CD4-positive, alpha-beta T cell treated with Interleukin-12 subunit alpha and Interleukin-12 subunit beta, for 1 hour (primary cell): ENCODE measurements at places on chromosomes 7 and 10.

DNA sequence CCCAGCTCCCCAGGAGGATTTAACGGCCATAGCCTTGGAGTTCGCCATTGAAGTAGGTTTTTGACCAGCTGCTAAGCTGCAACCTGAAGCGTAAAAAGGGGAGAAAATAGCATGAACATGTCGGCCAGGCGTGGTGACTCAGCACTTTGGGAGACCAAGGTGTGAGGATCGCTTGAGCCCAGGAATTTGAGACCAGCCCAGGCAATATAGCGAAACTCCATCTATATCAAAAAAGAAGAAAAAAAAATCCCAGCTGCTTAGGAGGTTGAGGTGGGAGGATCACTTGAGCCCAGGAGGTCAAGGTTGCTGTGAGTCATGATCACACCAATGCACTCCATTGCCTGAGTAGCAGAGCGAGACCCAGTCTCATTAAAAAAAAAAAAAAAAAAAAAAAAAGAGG lies 32.2 kb upstream of the MCU start:
- no peak for DNase-seq

DNA sequence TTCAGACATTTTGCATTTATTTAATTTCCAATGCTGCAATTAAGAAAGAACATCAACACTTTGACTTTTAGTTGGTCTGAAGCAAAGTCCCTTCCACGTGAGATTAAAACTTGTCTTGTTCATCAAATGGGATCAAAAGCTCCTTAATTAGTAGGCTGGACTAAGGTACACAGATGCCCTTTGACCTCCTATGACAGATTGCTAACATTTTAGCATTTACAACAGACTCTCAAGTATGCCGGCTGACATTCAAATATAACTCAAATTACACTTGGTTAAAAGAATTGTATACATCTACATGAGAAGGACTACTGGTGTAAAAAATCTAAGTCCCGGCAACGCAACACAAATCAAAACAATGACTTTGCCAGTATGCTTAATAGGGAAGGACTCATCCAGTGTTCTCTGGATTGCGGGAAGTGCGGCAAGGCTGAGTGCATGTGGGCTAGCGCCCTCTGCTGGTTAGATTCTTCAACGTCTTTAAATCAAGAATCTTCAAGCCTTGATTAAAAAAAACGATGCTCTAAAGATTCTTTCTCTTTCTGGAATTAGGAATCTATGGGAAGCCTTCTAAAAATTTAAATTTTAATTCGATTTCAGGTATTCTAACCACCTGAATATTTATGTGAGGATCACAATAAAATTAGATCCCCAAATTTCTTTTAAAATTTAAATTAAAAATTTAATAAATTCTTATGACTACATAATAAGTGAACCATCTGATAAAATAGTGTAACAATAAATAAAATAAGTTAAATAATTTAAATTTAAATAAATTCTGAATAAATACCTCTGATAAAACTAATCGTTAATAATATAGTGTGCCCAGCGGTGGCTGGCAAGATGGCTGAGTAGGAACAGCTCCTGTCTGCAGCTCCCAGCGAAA lies 444.7 kb downstream of the DGKB start:
- peak; percentile 54 for DNase-seq

DNA sequence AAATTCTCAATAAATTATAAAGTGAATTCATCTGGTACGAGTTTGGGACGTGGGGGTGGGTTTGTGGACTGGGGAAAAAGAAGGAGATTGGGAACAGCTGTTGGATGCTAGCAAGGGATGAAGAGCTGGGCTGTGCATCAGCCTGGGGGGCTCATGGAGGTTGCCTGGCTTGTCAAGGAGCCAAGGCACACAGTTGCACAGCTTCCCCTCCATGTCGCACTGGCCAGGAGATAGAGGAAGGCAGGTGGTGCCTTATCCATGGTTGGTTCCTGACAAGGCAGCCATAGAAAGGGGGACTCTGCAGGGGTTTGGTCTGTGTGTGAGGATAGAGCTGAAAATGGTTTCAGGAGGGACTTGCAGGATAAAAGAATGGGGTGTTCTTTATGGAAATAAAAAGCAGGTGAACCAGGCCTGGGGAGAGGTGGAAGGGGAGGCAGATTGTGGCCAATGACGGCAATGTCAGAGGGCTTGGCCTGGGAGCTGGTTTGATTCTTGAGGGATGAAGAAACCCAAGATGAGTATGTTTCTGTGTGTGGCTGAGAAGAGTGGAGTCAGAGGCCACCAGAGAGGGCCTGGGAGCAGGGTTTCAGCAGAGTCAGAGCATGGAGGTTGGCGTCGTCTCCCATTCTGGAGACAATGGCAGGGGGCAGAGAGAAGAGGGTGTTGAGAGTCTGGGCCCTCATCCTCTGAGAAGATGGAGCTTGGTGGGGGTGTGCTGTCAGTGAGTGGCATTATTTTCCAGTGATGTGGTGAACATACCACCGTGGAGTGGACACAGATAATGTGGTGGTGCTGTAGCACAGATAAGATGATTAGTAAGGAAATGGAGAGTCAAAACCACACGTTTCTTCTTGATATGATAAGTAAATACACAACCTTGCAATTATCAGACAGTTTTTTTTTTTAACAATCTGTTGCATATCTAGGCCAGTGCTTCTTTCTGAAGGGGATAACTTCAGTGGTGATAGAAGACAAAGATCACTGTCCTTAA lies 108.2 kb downstream of the PTPN20 start:
- DNase-seq, result no peak

- no peak for DNase-seq
Measured at GRCh38 chr10:124446830-124447750, 2.7 kb downstream of the NKX1-2 start.

- no peak for DNase-seq
Measured at GRCh38 chr10:131290781-131291180, 20.7 kb downstream of the TCERG1L start.
